ENCODE measurements at places on chromosomes 16 and 17. TPM values are rescaled to one million over a fixed set of nuclear protein-coding genes. Genes with fewer than 3 reads are reported as not detected.

CAPNS2 gene
- total RNA-seq = 0.95 TPM

GRCh38 chr16:66911801-66912200 lies 6.9 kb downstream of the CDH16 start:
- DNase-seq = no peak

DNA sequence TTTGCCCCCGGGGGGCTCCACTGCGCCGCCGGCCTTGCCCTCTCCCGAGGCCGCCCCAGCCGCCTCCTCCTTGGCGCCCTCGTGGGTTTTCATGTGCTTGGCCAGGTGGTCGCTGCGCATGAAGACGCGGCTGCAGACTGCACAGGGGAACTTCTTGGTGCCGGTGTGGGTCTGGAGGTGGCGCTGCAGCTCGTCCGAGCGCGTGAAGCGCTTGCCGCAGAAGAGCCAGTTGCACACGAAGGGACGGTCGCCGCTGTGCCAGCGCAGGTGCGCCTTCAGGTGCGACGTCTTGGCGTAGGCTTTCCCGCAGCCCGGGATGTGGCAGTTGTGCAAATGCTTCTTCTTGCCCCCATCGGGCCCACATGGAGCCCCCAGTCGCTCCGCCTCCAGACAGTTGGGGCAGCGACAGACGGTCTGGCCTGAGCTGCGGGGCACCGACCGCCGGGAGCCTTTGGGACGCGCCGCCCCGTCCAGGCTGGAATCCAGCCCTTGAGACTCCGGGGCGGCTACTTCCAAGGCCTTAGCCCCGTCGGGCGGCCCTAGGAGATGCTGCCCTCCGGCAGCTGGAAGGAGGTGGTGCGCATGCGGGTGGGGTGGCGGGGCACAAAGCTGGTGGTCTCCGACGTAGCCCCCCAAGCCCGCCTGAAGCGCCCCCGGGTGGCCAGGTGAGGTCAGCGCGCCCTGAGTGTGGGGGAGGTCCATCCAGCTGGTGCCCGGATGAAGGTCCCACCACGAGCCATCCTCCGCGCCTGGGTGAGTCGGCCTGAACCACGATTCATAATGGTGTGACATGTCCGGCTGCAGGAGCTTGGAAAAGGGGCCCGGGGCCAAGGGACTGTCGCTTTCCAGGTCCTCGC lies 3.4 kb downstream of the SP6 start:
- no peak for DNase-seq

GRCh38 chr16:87821376-87822107 lies 47.8 kb downstream of the SLC7A5 start:
- DNase-seq = no peak

- no peak for DNase-seq
Observed at GRCh38 chr17:45022288-45022648, 29.2 kb downstream of the DCAKD start.

DNA sequence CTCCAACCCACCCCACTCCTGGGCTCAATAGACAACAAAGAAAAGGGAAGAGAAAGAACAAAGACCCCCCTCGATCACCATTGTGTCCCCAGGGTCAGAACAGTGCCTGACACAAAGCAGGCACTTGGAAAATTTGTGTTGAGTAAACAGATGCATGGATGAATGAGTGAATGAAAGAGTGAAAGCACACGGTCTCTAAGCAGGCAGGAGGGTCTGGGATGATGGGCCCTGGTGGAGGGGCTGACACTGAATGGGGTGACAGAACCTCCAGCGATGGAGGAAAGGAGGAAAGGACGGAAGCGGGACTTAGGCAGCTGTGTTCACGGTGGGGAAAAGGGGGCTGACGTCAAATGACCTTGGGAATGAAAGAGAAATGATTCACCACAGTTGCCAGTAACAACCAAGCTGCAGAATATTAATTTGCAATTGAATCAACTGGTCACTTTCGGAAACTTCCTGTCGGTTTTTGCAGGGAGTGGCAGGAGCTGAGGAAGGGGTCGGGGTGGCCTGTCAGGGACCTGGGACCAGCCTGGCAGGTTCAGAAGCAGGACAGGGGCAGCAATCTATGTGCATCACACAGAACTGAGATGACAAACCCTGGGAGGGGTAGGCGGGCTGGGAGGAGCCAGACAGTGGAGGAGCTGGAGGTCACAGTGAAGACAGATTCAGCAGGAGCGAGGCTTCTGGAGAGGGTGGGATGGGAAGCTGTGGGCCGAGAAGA lies 6.7 kb upstream of the GAST start:
- no peak for DNase-seq

GRCh38 chr17:41678411-41678906 lies 10.2 kb upstream of the EIF1 start:
- peak; percentile 41 for DNase-seq

- DNase-seq = peak; percentile 71
Observed at GRCh38 chr17:55811536-55811935, 60.7 kb downstream of the PCTP start.

PRSS21 gene
- not detected for total RNA-seq

DNA sequence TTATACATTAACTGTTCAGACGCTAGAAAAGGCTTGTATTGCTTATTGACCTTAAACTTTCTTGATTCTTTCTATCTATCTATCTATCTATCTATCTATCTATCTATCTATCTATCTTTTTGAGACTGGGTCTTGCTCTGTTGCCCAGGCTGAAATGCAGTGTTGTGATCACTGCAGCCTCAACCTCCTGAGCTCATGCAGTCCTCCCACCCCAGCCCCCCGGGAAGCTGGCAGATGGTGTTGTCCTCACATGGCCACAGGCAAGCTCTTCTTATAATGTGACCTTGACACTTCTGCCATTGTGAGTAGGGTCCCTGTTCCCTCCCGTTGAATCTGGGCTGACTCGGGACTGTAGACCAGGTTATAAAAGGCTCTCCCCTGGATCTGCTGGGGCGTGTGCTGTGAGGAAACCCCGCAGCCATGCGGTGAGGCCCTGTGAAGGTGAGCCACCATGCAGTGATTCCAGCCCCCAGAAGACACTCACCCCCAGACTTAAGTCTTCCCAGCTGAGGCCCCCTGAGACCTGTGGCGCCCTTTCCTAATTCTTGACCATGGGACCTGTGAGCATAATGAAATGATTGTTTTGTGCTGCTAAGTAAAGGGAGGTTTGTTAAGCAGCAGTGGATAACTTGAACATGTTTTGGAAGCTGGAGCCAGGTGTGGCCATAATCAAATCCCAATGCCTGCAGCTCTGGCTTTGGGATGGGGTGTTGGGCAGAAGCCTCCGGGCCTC lies 54.3 kb downstream of the RPTOR start:
- DNase-seq = no peak

DNA sequence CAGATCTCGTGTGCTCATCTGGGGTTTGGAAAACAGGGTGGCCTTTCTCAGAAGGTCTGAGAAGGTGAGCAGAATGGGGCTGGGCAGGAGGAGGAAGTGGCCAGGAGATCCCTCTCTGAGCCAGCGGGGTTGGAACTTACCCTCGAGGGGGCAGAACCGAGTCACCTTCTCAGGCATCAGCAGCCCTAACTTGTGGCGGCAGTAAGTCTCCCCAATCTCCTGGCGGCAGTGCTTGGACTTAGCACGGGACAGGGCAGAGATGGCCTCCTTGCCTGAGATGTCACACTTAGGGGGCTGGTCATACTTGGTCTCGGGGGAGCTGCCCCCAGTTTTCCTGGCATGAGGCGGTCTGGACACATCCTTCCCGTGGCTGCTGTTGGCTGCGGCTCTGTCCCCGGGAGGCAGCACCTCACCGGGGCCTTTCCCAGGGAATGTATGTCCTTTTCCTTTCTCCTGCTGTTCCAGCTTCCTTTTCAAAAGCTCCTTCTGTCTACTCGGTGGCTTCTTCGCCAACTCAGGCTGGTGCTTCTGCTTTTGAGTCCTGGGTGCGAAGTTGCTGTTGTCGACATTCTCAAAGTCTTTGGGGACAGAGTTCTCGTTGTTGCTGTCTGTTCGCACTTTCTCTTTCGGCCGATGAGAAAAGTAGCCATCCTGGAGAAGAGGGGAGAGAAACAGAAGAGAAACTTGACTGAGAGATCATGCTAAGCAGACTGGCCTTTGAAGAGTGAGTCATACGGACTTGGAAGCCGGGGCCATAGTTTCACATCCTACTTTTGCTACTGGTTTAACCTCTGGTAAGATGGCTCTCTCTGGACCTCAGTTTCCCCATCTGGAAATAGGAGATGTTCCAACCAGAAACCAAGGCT lies 211.7 kb downstream of the XYLT1 start:
- DNase-seq = no peak

NPIPB8 gene
- 1.8 TPM for total RNA-seq

HAS3 gene
- 0.83 TPM for total RNA-seq

DNA sequence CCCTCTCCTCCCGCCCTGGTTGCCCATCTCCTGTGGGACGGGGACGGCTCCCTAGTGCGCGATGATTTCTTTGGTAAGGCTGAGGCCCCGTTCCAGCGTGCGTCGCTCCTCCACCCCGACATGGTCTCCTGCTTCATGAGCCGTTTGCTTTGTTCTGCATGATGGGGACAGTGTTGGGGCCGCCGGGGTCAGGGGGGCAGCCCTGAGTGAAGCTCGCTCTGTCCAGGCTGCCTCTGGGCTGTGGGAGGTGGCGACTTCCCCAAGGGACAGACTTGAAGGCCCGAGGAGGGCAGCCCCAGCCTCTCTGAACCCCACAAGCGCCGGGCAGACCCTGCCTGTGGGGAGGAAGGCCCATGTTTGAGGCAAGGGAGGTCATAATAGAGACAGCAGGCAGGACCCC lies 12.4 kb downstream of the NME3 start:
- no peak for DNase-seq

Measured in sigmoid colon (tissue), 7 donors.